ENCODE measurements at places on chromosomes 5 and 9.

DNA sequence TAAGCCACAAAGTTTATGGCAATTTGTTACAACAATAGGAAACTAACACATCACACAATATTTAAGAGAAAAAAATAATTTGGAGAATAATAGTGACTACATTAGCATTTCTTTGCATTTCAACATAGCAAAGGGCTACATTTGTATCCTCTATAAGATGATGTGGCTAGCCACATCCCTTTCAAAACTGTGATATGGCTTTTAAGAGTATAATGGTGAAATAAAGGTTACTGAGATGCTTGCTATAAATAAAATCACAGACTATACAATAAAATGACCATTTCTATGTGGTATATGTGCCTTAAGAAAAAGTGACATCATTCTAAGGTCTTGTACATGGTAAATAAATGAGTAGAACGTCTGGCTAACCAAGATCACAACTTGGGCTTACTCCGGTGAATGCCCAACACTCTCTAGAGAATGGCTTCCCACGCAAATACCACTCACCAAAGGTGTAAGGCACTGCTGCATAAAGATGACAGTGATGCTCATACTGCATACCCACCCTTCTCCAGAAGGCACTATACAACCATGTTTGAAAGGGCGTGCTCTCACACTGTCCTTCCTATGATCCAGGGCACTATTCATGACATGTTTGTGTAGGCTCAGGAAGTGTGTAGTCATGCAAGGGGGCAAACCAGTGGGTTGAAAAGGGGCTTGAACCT lies 286.5 kb downstream of the MLLT3 start:
- no peak for DNase-seq

DNA sequence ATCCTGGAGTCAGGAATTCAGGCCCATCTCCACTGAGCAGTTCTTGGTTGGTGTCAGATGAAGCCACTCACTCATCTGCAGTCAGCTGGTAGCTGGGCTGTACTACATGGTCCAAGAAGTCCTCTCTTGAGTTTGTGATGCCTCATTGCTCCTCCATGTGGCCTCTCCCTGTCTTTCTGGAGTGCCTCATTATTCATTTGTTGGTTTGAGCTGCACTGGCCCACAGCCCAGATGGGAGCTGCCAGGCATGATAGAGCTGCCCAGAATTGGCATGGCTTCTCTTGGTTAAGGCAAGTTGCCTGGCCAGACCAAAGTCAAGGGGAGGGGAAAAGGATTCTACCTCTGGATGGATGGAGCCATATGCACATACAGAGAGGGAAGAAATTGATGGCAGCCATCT lies 8.0 kb downstream of the PTCD2 start:
- DNase-seq: no peak

DNA sequence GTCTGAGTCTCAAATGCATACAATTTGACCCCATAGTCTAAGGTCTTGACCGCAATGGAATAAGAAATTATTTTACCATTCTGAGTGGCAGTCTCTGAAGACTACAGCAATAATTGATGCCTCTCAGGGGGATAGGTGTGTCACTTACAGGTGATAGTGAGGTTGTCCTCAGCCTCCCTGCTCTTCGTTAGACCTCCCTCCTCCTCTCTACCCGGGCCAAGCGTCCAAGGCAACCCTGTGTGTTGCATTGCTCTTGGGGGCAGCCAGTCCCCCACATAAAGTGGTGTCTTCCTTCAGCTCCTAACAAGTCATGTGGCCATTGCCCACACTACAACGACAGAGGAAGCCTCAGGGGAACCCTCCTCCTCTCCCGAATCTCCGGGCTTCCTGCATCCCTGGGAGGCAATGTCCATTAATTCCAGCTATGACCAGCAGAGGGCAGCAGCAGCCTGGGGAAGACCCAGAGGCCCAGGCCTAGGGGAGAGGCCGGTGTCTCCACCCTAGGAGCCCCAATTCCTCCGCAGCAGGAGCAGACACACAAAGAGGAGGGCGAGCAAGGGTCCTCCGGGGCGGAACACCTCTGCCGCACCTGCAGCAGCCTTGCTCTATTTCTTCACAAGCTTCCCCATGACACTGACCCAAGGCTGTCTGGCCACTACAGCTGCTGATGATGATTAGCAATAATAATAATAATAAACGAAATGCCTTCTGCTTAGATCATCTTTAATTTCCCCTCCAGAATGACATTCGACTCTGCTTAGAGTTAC lies 134.8 kb downstream of the KCNIP1 start:
- DNase-seq: peak; percentile 48

GRCh38 chr5:95949810-95950209 lies 11.8 kb downstream of the ELL2 start:
- DNase-seq: no peak

- DNase-seq: no peak
Observed at GRCh38 chr9:113476511-113476916, 13.0 kb downstream of the RGS3 start.

GRCh38 chr9:19926774-19927173 lies 137.9 kb upstream of the SLC24A2 start:
- no peak for DNase-seq

- no peak for DNase-seq
Observed at GRCh38 chr9:129285979-129286772, 108.1 kb upstream of the IER5L start.

DNA sequence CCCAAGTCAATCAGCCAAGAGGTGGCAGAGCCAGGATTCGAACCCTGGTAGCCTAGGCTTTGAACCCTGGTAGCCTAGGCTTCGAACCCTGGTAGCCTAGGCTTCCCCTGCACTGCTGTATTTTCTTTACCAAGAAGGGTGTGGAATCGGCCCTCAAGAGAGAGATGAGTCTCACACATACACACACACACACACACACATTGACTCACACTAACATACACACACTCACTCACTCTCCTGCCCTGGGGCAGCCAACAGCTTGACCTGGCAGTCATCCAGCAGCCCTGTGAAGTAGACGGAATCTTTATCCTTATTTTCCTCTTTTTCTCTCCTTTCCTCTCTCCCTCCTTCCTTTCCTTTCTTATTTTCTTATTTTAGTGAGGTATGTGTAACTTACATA lies 55.4 kb upstream of the RPL26L1 start:
- DNase-seq: no peak

GRCh38 chr9:120859361-120859760 lies 16.6 kb upstream of the PSMD5 start:
- DNase-seq: no peak

- no peak for DNase-seq
Observed at GRCh38 chr9:90795871-90796317, 5.7 kb upstream of the SYK start.

DNA sequence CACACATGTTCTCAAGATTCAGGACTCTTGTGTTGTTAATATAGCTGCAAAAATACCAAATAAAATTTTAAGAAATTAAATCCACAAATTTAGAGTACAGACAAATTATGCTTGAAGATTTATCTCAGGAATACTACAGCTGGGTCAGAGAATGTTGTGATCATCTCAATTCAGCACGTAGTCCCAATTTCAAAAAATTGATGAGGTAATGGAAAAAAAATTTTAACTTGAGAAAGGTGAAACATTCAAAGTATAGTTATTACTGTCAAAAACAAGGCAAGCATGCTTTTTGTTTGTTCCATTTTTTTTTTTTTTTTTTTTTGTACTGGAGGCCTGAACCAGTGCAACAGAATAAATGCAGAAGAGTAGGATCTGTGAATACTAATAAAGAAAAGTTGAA lies 29.4 kb downstream of the ICE1 start:
- no peak for DNase-seq

DNA sequence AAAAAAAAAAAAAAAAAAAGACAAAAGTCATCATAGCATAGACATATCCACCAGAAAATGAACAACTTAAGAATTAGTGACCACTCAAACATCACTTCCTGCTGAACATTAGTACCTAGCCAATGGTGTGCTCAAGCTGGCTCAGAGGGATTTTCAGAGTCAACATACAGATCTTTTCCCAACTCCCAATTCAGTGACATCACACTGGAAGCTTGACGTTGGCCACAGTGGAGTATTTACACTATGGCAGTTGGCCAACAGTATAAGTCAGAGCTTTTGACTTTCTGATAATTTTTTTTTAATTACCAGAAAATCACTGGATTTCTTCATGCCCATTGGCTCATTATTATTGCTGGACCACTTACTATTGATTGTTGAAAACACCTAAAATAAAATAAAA lies 383.5 kb downstream of the ARHGEF28 start:
- DNase-seq: no peak

DNA sequence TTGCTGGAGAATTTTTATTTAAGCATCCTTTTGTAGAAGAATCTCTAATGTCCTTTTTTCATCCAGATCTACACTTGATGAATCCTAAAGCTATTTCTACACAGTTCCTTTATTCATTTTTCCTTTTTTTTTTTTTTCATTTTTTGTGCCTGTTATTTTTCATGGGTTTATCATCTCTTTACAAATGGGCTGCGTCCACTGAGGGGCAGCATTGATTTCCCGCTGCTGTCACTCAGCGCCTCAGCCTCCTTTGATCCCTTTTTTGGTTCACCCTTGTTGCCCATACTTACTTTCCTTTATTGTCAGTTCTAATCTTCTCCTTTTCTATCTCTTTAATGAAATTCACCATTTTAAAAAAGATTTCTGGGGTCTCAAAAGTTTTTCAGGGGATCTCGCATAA lies 5.7 kb upstream of the MSMP start:
- DNase-seq: no peak

GRCh38 chr9:127055745-127056402 lies 66.6 kb downstream of the ANGPTL2 start:
- DNase-seq: no peak

DNA sequence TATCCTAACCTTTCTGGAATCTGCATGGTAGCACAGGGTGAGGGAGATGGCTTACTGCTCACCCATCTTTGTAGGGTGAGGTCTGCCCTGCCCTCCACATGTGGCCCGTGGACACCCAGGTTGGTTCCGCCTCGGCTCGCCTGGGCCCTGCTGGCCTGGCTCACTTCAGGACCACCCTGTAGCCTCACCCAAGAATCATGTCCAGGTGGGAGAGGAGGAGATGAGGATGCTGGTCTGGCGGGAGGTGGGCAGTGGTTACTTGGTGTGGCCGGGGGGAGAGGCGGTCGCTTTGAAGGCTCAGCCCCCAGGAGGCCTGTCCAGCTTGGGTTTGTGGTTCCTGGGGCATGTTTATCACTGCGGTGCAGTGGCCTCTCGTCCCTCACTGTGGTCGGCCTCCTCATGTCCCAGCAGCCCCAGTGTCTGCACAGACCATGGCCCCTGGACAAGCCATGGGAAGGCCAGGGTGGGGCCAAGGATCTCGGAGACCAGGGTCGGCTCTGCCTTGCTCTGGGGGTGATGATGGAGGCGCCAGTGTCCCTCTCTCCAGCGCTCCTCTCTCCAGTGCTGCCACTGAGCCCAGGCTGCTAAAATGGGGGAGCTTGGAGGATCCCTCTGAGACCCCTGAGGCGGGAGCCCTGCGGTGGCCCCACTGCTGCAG lies 4.6 kb downstream of the OBP2B start:
- no peak for DNase-seq

GRCh38 chr5:141649972-141650371 lies 1.2 kb downstream of the FCHSD1 start:
- no peak for DNase-seq

DNA sequence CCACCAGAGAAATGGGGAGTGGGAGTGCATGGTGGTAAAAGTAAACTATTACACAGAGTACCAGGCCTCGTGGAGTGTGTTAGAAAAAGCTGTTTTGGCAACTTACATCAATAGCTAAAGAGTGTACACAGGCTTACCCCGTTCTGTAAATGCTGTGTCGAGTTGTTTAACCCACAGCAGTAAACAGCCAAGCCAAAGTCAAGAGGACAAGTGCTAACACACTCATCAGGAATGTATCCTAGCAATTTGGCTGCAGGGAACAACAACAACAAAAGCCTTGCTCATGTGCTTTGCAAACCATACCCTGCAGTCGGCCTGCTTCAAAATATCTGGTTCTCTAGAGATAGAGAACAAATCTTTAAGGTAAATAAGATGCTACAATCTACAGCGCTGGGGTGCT lies 15.9 kb downstream of the DAP start:
- DNase-seq: no peak

- no peak for DNase-seq
Observed at GRCh38 chr5:29079771-29080170, 2041.4 kb upstream of the CDH9 start.

DNA sequence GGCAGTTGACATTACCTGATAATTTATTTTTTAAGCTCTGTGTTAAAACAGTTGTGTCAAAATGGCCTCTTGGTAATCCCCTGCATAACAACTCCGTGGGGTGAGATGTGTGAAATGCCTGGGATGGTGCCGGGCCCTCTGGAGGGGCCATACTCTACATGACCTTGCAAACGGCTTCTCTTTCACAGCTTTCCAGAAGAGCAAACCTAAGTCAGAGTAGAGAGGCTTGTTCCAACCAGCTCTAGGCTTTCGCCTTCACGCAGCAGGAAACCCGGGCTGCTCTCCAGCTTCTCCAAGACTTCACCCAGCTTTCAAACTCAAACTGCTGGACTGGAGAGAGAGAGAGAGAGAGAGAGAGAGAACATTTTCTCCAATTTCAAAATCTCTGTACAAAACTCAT lies 120.1 kb downstream of the SNX18 start:
- DNase-seq: no peak

DNA sequence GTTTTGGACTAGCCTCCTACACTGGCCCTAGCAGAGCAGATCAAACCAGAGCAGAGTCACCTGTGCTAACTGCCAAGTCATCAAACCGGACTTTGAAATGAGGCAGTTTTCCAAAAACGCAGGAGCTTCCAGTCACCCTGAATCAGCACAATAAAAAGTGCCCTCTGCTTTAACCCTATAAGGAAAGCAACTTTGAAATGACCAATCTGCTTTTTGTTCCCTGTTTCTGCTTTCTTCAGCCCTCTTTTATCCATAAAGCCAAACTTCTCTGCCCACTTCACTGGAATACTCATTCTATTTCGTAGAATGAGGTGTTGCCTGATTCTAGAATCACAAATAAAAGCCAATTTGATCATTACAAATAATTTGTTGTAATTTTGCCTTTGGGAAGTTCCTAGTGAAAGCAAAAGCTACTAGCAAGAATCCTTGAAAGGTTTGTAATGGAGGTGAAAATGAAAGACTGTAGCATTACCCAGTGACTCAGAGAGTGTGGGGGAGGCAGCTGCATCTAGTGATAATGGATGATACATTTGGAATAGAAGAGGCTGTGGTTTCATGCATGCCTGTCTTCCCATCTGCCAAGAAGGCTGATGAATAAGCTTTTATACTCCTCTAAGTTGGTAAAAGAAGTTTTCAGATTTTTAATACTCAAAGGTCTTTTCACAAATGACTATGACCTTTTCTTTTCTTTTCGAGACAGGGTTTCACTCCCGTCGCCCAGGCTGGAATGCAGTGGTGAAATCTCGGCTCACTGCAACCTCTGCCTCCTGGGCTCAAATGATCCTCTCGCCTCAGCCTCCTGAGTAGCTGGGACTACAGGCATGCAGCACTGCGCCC lies 14.9 kb downstream of the SPAAR start:
- no peak for DNase-seq

- no peak for DNase-seq
Observed at GRCh38 chr5:159021901-159022556, 77.7 kb downstream of the EBF1 start.

- no peak for DNase-seq
Observed at GRCh38 chr9:88811511-88811910, 179.8 kb upstream of the S1PR3 start.

Data from naive thymus-derived CD8-positive, alpha-beta T cell (primary cell).